Stimulated activated CD4-positive, alpha-beta T cell treated with anti-CD3 and anti-CD28 coated beads, Interleukin-2, amount 100 ng/mL, for 4 hours (primary cell): ENCODE measurements at places on chromosomes 6 and 20.
A peak's percentile ranks its signal among the peaks of the same experiment; 100 is the strongest.

GRCh38 chr20:15278041-15278440, 940.6 kb upstream of the FLRT3 start:
- no peak for DNase-seq

- no peak for DNase-seq
Measured at GRCh38 chr6:43229803-43230620, 731 bp upstream of the DNPH1 start.

DNA sequence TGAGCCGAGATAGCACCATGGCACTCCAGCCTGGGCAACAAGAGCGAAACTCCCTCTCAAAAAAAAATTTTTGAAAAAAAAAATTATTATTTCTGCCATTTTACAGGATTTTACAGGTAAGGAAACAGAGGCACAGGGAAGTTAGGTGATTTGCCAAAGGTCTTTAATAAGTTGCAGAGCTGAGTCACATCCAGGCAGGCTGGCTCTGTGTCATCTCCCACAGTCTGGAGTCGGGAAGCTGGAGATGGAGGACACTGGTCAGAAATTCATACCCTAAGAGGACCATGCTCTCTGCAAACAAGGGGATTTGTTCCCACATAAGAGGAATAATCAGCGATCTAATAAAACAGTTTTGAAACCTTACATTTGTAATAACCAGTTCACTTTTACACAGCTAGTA, 24.1 kb downstream of the HECA start:
- DNase-seq = no peak

GRCh38 chr20:47773371-47773786, 11.9 kb downstream of the SULF2 start:
- DNase-seq = no peak

GRCh38 chr20:49620364-49621240, 52.7 kb upstream of the PTGIS start:
- no peak for DNase-seq

GRCh38 chr20:51497542-51498467, 44.7 kb downstream of the NFATC2 start:
- DNase-seq = peak; percentile 29

GRCh38 chr6:7108964-7109836, 1.4 kb downstream of the RREB1 start:
- peak; percentile 27 for DNase-seq

DNA sequence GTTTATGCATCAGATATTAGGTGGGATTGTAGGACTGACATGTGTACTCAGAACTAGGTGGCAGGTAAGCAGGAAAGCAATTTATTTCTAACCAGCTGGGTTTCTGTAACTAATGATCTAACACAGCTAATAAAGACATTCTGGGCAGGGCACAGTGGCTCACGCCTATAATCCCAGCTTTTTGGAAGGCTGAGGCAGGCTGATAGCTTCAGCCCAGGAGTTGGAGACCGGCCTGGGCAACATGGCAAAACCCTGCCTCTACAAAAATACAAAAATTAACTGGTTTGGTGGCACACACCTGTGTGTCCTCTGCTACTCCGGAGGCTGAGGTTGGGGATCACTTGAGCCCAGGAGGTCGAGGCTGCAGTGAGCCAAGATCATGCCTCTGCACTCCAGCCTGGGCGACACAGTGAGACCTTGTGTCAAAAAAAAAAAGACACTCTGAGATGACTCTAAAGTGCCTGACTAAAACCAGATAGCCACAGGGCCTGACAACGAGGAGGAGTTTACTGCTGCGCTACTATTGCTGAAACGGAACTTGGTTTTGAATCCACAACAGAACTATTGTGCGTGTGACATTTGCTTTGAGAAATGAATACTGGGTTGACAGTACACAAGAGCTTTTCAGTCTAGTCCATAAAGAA, 29.2 kb upstream of the CEP85L start:
- no peak for DNase-seq

- peak; percentile 61 for DNase-seq
Measured at GRCh38 chr6:26249957-26250697, 114.9 kb upstream of the BTN3A2 start.

GRCh38 chr6:3355358-3356055, 96.8 kb downstream of the PSMG4 start:
- DNase-seq = peak; percentile 10

- DNase-seq = no peak
Measured at GRCh38 chr20:25273046-25273445, 25.2 kb downstream of the PYGB start.

DNA sequence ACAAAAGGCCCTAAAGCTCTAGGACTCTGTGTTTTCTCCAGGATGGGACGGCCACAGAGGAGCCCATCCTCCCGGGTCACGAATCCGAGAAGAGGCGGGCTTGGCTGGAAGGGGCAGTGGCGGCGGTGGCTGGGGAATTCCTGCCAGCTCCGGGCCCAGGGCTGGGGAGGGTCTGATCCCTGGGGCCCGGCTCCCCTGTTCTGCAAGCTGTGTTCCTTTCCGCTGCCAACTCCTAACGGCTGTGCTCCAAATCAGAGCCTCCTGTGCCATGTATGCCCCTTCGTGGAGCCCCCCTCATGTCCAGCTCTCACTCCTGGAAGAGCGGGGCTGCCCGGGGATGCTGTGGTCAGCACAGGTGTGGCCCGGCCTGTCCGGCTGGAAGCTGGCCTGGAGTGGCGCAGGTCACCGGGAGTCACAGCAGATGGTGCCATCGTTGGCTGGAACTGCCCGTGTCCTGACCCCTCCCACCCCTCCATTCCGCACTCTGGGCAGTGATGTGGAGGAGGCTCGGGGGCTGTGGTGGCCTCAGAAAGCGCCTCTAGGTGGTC, 88.2 kb upstream of the MPC1 start:
- DNase-seq = no peak

- no peak for DNase-seq
Measured at GRCh38 chr20:4769328-4769727, 47.6 kb downstream of the PRND start.

DNA sequence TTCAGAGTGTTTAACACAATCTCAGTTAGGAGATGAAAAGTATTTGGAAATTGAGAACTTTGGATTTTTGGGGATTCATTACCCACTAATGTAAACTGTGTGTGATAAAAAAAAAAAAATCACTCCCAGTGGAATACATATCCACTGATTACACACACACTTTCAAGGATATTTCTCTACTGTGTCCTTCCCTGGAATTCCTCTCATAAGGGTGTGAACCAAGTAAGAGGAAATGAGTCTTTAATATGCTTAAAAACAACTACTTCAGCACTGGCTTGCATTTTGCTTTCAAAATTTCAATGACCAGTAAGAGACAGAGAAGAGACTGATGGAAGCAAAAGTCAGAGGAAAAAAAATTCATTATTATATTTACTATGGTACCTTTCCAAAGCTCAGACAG, 24.5 kb upstream of the MYCT1 start:
- DNase-seq = no peak

GRCh38 chr20:11271920-11272594, 598.3 kb upstream of the JAG1 start:
- no peak for DNase-seq

GRCh38 chr20:57458400-57459160, 66.4 kb downstream of the CTCFL start:
- no peak for DNase-seq

DNA sequence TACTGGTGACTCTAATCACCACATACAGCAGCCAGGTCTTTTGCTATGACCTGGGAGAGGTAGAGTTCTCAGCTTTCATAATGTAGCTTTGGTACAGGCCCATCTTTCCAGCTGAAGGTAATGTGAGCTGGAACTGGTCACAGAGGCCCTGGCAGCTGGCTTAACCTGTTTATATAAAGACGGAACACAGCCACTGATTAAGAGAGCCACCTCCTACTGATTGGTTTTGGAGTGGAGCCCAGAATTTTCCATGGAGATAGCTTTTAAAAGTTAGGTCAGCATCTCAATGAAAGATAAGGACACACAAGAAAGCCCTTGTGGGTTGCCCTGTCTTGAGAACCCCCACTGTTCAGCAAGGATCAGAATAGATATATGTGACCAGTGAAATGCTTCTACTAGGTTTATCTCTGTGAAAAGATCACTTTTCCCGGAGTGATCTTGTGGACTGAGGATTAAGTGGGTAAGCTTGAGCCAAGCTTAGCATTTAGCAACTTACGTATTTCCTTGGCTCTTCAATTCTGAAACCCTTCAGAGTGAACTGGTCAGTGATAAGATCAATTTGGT, 213.7 kb upstream of the CITED2 start:
- no peak for DNase-seq

GRCh38 chr20:41273445-41273844, 44.1 kb downstream of the ZHX3 start:
- no peak for DNase-seq

DNA sequence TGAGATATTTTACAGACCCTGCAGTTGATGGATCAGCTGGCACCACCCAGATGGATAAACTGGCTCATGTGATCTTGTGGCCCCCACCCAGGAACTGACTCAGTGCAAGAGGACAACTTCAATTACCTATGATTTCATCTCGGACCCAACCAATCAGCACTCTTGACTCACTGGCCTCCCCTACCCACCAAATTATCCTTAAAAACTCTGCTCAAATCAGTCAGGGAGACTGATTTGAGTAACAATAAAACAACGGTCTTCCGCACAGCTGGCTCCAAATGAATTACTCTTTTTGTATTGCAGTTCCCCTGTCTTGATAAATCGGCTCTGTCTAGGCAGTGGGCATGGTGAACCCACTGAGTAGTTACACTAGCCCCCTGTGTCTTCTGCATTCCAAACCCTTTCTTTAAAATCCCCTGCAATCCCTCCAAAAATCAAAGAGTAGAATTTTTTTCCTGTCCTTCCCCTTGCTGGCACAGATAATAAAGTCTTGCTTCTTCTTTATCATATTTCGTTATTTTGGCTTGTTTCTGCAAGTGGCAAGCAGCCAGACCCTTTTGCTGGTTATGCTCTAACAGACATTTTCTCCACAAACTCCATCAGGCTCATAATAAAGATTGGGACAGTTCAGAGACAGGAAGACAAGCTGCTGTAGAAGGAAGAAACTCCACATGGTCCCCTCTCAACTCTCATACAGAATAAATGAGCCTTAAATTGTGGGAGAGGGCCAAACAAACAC, 48.3 kb downstream of the OR2B6 start:
- no peak for DNase-seq

GRCh38 chr6:149441740-149442139, 41.7 kb downstream of the SUMO4 start:
- no peak for DNase-seq

GRCh38 chr6:138577151-138577915, 78.0 kb upstream of the NHSL1 start:
- no peak for DNase-seq

- peak; percentile 54 for DNase-seq
Measured at GRCh38 chr6:43771858-43772680, 2.1 kb downstream of the VEGFA start.

GRCh38 chr6:138522611-138523010, 23.3 kb upstream of the NHSL1 start:
- no peak for DNase-seq

DNA sequence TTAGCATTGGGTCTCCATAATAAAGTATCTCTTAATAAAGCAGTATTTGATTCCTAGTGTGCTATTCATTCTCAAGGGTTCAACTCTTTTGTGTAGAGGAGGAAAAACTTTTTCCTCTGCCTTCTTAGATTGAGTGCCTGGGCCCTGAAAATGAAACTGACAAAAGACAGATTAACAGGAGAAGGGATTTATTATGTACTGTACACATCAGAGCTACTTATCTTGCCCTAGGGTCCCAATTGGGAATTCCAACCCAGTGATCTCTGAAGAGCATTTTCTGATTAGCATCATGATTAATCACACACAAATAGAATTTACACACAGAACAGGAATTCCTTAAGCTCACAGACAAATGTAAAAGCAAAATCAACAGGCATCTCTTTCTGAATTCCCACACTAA, 128.9 kb downstream of the CD164 start:
- DNase-seq = no peak

DNA sequence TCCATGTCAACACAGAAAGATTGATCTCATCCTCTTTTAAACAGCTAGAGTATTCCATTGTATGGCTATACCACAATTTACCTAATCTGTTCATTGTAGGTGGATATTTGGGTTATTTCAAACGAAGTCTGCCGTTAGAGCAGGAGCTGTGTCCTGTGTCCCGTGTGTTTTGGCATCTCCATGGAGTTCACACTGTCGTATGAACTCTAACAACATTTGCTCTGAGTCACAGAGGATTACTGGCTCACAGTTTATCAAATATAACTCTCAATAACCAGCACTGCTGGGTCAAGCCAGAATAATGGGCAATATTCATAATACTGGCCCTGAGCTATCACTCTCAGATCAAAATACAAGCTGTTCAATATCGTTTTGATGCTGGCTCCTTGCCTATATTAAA, 16.4 kb downstream of the TRAM2 start:
- DNase-seq = no peak

DNA sequence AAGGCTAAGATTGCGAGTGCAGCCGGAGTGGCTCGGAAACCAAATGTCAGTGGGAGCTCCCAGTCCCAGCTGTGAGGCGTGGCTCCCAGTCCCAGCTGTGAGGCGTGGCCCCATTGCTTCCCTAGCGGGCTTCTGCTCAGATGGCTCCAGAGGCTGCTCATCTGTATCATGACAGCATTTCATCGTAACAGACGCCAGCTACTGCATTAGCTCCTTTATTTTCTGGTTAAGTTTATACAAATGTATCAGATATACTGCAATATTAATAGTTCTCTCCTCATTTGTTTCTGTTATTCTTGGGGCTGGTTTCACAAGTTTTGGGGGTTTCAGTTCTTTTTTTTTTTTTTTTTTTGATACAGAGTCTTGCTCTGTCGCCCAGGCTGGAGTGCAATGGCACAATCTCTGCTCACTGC, 34.7 kb upstream of the TBXT start:
- DNase-seq = no peak

DNA sequence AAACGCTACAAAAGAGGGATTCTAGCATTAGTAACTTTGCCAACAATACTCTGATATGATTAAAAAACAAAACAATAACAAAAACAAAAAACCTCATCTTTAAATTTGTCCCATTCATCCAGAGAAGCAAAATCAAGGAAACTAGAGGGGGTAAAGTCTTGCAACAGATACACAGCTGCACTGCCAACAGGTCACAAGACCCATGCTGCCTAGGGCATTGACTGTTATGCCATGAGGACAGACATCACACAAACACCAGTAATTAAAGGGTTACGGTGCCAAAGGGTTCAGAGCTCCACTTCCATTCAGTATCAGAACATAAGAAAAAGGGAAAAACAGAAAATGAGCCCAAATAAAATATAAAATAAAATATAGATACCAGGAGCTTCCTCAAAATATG, 1.6 kb downstream of the TBC1D20 start:
- no peak for DNase-seq

GRCh38 chr6:160768101-160768500, 66.1 kb downstream of the PLG start:
- no peak for DNase-seq
